ENCODE measurements at places on chromosomes 3 and 15.

- DNase-seq, result no peak
Measured at GRCh38 chr15:72086920-72087648, 30.9 kb downstream of the MYO9A start.

- DNase-seq, result no peak
Measured at GRCh38 chr3:4724051-4724629, 231.0 kb downstream of the ITPR1 start.

DNA sequence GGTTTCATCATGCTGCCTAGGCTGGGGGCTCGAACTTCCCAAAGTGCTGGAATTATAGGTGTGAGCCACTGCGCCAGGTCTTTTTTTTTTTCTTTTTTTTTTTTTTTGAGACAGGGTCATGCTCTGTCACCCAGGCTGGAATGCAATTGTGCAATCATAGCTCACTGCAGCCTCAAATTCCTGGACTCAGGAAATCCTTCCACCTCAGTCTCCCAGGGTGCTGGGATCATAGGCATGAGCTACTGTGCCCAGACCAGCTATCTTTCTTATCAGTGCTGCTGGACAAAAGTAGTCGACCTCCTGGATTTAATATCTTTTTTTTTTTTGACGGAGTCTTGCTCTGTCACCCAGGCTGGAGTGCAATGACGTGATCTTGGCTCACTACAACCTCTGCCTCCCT is 60.8 kb downstream of the TFDP2 start:
- DNase-seq, result no peak

DNA sequence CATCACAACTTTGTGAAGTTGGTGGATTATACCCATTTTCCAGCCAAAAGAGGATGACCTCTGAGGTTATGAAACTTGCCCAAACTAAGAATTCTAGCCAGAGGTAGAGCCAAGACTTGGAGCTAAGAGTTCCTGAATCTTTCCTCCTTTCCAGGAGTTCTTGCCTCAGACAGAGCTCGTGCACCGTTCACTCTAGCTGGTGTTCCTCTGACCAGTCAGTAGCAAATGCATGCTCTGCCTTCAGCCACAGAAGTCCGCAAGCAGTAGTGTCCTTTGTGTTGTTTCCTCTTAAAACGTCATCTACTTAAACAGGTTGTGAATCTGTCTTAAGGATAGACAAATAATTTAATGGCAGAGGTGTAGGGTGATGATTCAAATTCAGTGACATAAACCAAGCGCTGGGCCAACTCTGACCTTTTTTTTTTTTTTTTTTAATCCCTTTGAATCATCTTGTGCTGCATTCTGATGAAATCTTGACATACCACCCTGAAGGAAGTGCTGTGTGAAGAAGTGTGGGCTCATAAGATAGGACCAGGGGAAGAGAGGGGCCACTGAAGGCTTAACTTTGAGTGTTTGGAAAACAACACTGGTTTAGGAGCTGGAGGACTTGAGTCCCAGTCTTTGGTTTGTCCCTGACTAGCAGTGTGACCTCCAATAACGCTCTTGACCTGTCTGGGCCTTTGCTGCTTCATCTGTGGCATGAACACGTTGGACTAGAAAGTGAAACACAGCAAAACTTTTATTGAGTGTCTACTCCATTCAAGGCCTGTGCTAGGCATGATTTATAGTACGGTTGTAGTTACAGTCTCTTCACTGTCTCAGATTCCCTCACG is 53.4 kb downstream of the ITPR1 start:
- DNase-seq, result no peak

All from WTC11 (cell line).